ENCODE measurements at places on chromosomes 4 and X. TPM values are rescaled to one million over a fixed set of nuclear protein-coding genes. Genes with fewer than 3 reads are reported as not detected.
A peak's percentile ranks its signal among the peaks of the same experiment; 100 is the strongest.

Gene PCDH7
- not detected for total RNA-seq

Gene C1QTNF7
- not detected for total RNA-seq

DNA sequence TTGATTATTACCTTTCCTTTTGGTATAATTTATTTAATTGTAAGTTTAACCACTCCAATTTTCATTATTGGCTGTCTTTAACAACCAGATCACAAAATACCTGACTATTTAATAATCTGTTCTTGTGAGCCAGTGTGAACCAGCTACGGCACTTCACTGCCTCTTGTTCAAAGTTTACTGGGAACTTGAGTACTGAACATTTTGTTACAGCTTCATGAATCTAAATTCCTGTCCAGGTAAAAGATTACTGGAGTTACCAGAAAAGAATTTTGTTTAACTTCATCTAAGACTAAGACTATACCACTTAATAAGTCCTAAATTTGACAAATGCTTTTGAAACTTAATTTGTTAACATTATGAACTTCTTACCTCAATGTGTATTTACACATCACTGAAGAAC lies 178.3 kb downstream of the FBXO8 start:
- DNase-seq = no peak

DNA sequence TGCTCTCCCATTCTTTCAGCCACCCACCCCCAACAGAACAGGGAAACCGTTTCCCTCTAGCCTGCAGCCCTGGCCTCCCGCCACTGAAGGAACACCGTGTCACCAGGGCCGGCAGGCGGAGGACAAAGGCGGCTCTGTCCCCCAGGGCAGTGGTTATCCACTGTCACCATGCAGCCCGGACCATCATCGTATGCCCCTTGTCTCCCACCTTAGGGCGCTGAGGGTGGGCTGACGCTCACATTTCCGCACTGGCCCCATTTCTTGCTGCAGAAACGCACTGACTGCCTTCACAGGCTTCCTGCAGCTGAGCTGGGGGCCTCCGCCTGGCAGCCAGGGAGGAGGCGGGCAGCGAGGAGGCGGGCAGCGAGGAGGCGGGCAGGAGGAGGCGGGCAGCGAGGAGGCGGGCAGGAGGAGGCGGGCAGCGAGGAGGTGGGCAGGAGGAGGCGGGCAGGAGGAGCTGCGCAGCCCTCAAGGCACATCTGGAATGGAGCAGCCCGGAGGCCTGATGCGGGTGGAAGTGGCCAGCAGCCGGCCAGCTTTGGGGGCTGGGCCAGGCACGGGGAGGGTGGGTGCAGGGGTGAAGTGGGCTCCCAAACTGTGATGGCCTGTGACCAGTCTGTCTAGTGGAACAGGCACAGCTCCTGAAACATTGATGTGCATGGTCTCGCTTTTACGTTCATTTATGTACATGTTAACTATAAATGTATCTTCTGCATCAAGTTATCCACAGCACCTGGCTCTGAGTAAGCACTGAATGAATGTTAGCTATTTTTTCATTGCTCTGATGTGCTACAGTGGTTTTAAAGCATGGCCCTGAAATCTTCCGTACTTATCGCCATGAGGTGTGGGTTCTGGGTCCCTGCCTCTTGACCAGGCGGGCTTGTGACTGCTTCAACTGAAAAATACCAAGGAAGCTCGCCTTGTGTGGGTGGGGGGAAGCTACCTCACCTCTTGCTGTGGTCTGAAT lies 20.6 kb upstream of the KIAA0232 start:
- DNase-seq = no peak

DNA sequence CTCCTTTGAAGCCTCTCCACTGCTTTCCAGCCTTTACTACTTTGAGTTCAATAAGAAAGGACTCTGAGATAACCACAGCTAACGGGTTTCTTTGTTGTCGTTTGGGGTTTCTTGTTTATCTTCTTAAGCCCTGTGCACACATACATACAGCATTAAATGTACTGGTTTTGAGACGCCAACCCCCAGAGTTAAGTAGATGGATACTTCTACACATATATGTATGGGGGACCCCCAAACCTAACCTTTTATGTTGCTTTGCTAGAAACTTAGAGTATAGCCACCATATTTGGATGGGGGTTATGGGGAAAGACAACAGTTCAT lies 697 bp downstream of the CEP135 start:
- no peak for DNase-seq

Gene EXOC1L
- total RNA-seq = not detected

DNA sequence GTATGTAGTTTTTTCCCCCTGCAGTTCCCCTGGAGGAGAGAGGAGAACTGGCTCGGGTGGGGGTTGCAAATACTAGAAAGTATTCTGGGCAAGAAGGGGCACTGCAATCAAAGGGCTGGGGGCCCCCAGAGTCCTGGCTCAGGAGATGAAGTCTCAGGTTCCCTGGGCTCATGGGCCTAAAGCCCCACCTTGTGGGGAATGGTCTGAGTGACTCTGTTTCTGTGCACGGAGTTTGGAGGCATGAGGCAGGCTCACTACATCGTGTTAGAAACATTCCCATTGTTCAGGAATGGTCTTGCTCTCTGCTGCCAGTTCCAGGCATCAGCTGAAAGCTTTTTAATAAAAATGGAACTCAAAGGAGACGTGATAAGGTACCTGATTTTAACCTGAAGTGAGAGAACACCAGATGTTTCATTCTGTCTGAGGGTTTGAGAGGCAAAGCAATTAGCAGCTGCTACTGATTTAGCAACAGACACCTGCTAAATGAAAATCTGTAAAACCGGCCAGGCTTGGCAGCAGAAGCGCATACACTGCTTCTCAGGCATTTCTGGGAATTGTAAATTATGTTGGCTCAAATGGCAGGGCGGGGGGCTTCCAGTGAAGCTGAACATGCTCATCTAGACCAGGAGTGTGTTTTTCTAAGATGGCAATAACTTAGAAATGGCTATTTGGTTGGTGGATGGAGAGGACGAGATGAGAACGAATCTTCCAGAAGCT lies 122.7 kb downstream of the TMEM164 start:
- no peak for DNase-seq

Gene GLOD5
- total RNA-seq = not detected

- DNase-seq = peak; percentile 20
Measured at GRCh38 chrX:74420196-74421035, 877 bp upstream of the SLC16A2 start.

- no peak for DNase-seq
Measured at GRCh38 chr4:73343432-73343831, 60.7 kb upstream of the ALB start.

Gene PRSS12
- not detected for total RNA-seq

Data from CD4-positive, alpha-beta T cell (primary cell).